ENCODE measurements at places on chromosomes 6 and 20. TPM values are rescaled to one million over a fixed set of nuclear protein-coding genes. Genes with fewer than 3 reads are reported as not detected.

The ENPP4 gene
- total RNA-seq: 2.1 TPM

DNA sequence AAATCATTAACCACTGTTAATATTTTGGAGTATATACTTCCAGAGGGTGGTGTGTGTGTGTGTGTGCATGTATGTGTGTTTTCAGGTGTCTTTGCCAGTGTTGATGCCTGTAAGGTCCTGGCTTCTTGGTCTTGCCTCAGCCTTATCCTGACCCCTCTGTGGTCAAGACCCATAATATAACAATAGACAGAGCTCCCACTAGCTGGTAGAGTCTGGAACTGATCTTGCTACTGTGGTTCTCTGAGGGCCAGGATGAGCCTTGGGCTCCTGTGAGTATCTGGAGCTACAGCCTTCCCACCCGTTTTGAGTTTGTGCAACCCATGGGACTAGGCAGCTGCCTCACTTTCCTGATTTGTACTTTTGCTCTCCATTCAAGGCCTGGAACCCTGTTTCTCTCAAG lies 191.0 kb downstream of the IBTK start:
- DNase-seq: peak; percentile 28

- no peak for DNase-seq
These were observed 10.6 kb downstream of the MYB start for GRCh38 chr6:135191508-135192255.

DNA sequence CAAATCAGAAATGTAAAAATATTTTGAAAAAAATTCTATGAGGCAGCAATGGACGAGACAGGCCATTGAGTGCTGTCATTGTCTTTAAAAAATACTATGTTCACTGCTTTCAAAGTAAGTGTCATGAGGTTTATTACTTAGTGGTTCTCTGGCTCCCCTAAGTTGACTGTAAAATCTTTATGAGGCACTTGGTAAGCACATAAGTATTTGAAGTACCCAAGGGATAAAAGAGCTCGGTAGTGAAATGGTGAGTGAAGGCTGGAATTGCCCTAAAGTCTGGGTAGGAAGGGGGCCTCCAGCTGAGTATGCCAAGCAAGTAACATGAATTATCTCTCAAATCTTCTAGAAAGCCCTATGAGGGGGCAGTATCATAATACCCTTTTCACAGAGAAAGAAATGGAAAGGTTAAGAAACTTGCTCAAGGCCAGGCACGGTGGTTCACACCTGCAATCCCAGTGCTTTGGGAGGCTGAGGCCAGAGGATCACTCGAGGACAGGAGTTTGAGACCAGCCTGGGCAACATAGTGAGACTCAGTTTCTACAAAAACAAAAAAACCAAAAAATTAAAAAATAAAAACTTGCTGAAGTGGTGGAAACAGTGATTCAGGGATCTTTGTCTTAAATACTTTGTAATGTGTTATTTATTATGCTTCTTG lies 5.5 kb upstream of the CTCFL start:
- no peak for DNase-seq

DNA sequence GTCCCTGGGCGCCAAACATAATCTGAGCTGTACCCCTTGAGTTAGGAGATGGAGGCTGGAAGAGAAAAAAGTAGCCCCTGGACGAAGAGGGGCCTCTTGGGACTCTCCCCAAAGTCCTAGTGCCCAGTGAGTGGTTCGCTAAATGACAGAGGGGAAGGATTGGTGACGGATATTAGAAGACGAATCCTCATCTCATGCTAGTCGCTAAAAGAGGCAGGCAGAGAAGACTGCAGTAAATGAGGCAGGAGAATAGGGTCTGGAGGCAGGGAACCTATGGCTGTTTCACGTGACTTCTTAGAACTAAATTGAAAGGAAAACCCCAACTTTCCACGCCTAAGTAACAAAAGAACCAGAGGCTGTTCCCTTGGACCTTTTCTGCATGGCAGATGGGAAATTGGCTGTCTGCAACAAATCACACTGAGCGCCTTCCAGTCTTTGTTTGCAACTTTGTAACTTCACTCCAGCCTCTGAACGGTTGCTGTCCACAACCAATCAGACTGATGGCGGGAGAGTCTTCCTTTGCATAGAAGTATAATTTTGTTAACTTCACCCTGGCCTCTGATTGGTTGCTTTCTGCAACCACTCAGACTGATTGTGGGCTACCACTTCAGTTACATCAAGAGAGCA lies 731 bp upstream of the RBL1 start:
- DNase-seq: peak; percentile 20
